Stimulated activated CD8-positive, alpha-beta memory T cell treated with anti-CD3 and anti-CD28 coated beads, Interleukin-4, amount 100 ng/mL, for 4 hours (primary cell): ENCODE measurements at places on chromosomes 3 and 15.

GRCh38 chr3:70000028-70000410, 486 bp downstream of the SAMMSON start:
- DNase-seq: no peak

DNA sequence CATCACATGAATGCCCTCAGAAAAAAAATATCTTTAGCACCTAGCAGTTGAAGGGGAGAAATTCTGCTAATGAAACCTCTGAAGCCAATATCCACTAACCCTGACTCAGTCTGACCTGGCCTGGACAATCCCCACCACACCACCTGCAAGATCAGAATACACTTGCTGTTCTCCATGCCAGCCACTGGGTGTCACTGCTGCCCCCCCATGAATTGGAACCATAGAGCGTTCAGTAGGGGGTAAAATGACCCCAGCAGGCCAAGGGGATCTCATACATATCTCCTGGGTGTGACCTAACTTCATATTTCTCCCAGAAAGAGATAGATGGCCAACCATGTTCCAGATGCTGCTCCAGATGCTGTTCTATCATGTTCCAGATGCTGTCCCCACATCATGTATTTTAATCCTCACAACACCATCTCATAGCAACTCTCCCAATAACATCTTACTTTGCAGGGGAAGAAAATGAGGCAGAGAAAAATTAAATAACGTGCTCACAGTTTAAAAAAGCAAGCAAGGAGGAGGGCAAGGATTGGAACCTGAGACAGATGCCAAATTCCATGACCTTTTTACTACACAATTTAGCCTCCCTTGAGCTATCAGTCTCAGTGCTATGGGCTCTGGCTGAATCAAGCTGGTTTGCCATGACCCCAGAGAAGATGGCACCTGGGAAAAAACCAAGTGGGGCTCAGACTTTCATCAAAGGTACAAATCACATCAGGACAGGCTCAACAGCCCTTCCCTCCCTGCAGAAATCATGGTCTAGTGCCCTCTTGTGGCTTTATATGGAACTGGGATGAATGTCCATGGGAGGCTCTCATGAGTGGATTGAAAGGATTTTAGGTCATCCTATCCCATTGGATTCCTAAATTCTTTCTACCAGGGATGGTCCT, 12.4 kb downstream of the NTRK3 start:
- no peak for DNase-seq

GRCh38 chr15:91263632-91264531, 163.8 kb downstream of the SV2B start:
- DNase-seq: no peak

DNA sequence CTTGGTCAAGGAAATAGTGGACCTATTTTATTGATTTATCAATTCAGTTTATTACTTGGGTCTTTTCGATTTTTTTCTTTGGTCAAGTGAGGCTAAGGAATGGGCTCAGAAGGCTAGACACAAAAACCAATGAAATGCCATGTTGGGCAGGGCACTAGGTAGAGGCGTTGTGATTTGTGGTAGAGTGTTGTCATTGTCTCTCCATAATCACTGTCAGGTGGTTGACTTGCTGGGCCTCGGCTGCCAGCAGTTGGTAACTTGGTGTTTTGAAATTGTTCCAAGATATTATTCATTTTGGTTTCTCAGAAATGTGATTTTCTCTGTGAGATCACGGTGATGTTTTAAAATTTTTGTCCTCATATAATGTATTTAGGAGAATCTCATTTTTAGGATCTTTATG, 173.6 kb downstream of the KLHL25 start:
- no peak for DNase-seq

DNA sequence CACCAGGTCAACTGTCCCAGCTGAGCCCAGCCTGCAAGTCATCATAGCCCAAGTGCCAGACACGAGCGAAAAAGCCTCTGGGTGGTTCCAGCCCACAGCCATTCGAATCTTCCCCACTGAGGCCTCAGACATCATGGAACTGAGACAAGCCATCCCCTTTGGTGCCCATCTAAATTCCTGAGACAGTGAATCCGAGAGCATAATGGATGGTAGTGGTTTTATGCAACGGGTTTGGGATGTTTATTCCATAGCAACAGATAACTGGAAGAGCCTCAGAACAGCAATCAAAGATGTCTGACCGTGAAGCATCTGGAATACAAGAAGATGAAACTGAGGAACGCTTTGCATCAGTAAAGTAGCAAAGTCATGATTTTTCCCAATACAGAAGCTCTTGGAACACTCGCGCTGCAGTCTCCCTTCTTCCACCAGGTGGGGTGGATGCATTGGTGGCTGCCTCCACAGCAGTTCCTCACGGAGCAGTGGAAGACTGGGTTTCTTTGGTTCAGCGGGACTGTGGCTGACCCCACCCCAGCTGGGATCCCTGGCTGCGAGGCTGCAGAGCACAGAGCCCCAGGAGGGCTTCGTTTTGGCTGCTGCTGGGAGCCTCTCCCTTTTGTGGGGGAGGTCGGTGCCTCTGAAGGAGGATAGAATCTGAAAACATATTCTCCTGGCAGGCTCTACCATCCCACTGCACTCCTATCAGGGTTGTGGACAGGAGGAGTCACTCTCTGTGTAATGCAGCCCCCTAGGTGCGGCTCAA, 26.4 kb upstream of the PDE8A start:
- no peak for DNase-seq

DNA sequence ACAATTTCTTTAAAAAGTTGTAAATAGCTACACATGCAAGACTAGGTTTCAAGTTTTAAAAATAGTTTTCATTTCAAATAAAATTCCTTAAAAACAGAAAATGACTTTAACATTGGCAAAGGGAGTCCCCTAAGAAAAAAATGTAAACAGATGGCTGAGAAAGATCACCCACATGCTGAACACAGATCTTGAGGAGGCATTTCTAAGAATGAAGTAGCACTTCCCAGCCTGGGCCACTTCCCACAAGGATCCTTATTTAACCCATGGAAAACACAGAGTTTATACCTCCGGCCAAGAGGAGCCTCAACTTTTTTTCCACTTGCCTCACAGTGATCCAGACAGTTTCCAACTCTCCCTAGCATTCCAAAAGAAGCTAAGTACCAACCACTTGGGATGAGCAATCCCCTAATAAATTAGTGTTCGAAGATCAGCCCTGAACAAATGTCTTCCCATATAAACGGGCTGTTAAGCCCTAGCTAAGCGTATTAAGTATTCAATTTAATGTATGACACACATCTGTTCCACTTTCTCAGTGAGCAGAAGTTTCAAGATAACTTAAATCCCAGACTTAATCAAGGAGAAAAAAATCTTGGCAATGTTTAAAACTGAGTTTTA, 61.4 kb downstream of the GADL1 start:
- no peak for DNase-seq

DNA sequence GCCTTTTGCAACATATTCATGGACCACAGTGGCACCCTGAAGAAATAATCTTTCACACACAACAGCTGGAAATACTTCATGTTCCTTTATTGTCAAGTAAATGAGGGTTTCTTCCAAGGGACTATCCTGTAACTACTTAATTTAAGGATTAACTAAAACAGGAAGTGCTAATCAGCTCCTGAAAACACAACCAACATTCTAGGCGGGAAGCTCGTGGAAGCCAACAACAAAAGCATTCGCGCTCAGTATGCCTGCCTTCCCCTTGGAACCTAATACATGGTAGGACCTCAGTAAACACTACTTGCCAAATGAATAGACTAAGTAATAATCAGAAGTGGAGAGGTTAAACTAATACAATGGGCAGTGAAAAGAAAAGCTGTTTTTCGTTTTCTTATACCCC, 300.9 kb downstream of the RORA start:
- no peak for DNase-seq

- no peak for DNase-seq
Measured at GRCh38 chr3:45948311-45948781, 5.1 kb downstream of the CXCR6 start.

GRCh38 chr3:192860454-192860853, 57.2 kb downstream of the MB21D2 start:
- DNase-seq: no peak
